ENCODE measurements at places on chromosomes 12 and 14.

- no peak for DNase-seq
Measured at GRCh38 chr14:60658211-60658690, 9.0 kb upstream of the SIX1 start.

DNA sequence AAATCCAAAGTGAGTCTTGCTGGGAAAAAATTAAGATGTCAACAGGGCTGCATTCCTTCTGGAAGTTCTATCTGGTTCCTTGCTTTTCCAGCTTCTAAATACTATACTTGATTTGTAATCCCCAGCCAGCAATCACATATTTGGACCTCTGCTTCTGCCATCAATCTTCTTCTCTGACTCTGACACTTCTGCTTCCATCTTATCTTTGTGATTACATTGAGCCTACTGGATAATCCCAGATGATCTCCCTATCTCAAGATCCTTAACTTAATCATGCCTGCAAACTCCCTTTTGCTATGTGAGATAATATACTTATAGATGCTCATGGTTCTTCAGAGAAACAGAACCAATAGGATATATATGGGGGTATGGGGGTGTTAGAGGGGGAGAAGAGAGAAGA is 49.9 kb upstream of the ZDHHC17 start:
- DNase-seq = no peak

GRCh38 chr12:2836574-2836973 is 1.7 kb upstream of the NRIP2 start:
- DNase-seq = no peak

GRCh38 chr14:59332727-59333126 is 132.5 kb downstream of the GPR135 start:
- no peak for DNase-seq

DNA sequence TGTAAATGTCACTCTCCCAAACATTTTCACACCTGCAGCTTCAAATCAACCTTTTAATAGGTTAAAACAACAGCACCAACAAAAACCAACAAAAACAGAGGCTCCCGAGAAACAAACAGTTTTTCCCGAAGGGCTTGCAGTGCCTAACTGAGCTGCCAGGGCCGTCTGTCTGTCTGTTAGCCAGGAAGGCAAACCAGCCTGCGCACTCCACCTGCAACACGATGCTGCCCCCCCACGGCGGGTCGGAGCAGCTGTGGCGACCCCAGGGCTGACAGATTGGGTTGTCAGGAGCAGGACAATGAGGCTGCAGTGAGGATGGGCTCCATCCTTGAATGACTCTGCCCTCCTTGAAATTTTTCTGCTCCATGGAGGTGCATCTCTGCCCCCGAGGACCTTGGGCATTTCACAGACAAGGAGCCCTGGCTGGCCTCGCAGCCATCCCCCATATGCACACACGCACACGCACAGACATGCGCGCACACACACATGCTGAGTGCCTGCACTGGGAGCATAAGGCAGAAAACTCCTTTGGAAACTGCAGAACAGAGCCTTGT is 2.6 kb downstream of the RTL1 start:
- no peak for DNase-seq

- no peak for DNase-seq
Measured at GRCh38 chr12:52356762-52357580, 10.3 kb downstream of the KRT85 start.

- no peak for DNase-seq
Measured at GRCh38 chr12:2412305-2412643, 359.5 kb downstream of the CACNA1C start.

DNA sequence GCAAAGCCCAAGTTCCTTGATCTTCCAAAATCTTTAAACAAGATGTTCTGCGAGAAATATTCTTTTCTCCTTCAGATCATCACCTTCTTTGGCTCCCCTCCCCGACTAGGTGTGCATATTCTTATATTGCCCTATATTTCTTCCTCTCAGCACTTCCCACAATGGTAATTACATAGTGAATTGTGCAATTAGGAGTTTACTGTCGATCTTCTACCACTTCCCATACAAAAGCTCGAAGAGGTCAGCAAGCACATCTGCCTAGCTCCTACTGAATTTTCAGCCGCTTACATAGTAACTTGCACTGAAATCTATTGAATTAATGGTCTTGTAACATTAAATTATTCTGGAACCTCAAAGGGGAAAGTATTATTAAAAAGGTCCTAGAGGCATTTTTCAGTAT is 16.7 kb downstream of the OSBPL8 start:
- DNase-seq = no peak

DNA sequence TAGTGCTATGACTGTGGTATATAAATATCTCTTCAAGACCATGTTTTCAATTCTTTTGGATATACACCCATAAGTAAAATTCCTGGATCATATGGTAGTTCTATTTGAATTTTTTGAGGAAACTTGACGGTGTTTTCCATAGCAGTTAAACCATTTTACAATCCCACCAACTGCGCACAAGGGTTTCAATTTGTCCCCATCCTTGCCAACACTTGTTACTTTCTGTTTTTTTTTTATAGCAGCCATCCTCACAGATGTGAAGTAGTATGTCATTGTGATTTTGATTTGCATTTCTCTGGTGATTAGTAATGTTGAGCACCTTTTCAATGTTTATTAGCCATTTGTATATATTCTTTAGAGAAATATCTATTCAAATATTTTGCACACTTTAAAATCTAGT is 14.5 kb upstream of the A2M start:
- no peak for DNase-seq

DNA sequence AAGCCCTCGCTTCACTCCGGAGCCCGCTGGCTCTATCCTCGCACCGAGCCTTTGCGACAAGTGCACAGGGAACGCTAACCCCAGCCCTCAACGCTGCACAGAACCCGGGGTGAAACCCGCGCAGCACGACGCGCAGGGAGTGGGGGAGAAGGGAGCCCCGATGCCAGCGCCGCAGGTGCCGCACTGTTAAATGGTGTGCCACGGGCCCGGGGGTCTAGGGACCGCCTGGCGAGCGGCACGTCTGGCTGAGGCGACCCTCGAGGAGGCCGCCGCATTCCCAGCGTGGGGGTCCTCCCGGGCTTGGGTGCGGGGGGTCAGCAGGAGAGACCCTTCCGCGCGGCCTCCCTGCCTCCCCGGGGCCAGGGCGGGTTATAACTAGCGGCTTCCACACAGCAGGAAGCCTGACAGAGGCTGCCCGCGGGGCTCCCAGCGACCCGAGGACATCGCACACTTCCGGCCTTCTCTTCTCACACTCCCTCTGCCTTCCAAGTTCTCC is 23.8 kb upstream of the LRTM2 start:
- DNase-seq = no peak

DNA sequence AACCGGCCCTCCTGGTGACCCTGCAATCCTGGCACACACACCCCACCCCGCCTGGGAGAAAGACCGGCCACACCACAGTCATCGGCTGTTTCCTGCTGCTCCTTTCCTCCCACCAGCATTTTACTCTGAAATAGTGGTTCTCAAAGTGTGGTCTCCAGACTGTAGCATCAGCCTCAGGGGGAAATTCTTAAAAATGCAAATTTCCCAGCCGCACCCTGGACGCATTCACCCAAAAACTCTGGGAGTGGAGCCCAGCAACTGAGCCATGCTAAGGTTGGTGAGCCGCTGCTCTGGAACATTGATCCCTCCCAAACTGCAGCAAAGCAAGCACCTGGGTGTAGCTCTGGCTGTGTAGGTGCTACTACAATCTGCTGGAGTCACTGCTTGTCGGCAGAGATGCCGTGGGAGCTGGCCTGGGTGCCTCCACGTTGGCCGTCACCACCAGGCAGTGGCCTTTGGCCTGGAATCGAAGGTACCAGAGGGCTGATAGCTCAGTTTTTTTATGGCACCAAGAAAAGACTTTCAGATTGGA is 38.4 kb upstream of the BCL2L14 start:
- no peak for DNase-seq

Data from epithelial cell of proximal tubule (primary cell).